CD4-positive, alpha-beta T cell treated with Interleukin-10 for 1 hour (primary cell): ENCODE measurements at places on chromosomes 7 and 10.

DNA sequence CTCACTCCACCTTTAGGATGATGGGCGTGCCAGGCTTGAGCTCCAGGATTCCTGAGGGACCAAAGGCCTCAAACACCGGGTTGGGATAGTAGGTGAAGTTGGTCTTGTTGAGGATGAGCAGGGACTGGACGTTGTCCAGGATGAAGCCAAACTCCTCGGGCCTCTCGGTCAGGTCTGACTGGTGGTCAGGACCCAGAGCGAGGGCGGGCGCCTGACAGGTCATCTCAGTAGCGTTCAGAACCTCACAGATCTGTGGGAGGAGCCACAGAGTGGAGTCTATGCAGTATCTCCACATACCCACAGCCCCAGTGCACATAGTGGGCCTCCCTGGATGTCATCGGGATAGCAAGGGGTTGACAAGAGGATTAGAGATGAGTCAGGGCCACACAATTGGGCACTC lies 394.9 kb downstream of the PLXNA4 start:
- DNase-seq: no peak

GRCh38 chr7:131931370-131931769 lies 374.9 kb upstream of the PODXL start:
- DNase-seq: no peak

- no peak for DNase-seq
Measured at GRCh38 chr7:139876622-139877283, 47.7 kb downstream of the TBXAS1 start.

DNA sequence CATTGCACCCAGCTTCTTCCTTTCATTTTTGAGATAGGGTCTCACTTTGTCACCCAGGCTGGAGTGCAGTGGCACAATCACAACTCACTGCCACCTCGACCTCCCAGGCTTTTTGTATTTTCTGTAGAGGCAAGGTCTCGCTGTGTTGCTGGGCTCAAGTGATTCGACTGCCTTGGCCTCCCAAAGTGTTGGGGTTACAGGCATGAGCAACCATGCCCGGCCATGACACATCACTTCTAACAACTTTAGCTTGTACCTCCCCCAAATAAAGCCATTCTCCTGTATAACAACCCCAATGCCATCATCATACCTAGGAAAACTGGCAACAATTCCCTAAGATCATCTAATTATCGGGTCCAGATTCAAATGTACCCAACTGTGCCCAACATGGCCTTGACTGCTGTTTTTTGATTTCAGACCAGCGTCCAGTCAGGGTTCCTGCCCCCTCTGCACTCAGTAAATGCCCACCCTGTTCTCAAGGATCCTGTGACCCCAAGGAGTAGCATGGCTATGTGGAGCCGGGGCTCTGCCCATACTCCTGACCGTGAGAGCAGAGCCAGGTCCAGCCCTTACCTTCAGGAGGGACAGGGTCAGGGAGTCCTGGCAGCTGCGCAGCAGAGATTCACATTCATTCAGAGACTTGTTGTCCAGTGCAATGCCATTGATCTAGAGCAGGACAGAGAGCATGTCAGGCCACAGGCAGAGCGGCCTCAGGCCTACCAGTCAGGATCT lies 102.6 kb downstream of the DLG5 start:
- DNase-seq: no peak

DNA sequence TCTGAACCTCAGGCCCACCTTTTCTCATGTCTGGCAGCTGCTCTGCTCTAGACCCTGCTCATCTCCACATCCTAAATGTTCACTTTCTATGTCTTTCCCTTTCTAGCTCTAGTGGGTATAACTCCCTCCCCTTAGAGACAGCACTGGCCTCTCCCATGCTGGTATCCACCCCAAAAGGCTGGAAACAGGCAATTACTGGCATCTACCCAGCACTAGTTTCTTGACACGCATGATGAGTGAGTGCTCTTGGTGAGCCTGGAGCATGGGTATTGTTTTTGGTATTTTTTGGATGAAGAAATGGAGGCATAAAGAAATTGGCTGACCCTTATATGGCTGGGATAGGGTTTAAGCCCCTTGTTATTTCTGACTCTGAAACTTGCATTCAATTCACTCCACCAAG lies 156.0 kb downstream of the EGFR start:
- no peak for DNase-seq

DNA sequence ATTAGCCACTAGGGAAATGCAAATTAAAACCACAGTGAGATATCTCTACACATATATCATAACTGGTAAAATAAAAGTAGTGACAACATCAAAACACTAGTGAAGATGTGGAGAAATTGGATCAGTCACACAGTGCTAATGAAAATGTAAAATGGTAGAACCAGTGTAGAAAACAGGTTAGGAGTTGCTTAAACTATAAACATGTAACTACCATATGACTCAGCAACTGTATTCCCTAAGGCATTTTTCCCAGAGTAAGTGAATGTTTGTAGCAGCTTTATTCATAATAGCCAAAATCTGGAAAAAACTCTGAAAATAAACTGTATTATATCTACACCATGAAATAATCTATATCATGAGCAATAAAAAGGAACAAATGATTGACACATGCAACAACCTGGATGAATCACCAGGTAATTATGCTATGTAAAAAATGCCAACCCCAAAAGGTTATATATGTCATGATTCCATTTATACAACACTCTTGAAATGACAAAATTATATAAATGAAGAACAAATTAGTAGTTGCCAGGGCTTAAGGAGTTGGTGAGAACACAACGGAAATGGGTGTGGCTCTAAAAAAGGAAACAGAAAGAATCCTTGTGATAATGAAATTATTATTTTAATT lies 22.8 kb downstream of the SLC25A40 start:
- DNase-seq: no peak

GRCh38 chr7:43557831-43558495 lies 24.9 kb upstream of the STK17A start:
- DNase-seq: no peak

DNA sequence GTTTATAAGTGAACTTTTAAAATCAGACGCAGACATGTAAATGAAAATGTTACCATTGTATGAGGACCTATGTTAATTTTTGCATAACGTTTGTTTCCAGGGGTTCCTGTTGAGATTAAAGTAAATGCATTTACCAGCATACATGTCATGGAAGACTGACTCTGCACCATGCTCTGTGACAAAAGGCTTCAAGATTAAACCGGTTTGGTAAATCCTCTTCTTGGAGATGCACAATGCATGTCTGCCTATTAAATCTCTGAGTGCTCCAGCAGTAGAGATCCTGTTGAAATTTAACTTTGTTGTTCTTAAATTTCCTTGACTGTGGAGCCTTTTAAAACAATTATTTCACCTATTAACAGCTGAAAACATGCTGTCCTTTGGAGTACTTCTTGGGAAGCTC lies 36.5 kb upstream of the JAZF1 start:
- no peak for DNase-seq

- no peak for DNase-seq
Measured at GRCh38 chr7:87414794-87415188, 60.7 kb downstream of the ABCB4 start.
